ENCODE measurements at places on chromosomes 3 and 15.

- DNase-seq: no peak
Measured at GRCh38 chr15:21271566-21271965, 168.7 kb downstream of the POTEB3 start.

DNA sequence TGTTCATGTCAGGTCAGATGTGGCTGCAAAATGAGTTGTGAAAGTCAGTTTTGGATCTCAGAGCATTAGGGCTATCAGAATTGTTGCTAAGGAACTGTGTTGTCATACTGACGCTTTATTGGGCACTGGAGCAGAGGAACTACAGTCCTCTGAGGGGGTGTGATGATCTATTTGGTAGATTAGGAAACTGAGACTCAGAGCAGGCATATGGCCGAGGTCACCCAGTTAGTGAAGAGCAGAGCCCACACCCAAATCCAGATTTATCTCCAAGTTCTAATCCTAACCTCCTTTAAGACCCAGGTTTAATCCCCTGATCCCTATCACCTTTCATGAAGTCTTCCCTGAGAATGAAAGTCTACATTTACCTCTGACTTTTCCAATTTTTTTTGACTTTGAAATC lies 25.6 kb upstream of the GLCE start:
- no peak for DNase-seq

GRCh38 chr3:18425641-18426257 lies 610 bp upstream of the SATB1 start:
- DNase-seq: peak; percentile 69

GRCh38 chr15:29871401-29871800 lies 49.1 kb upstream of the TJP1 start:
- no peak for DNase-seq

- peak; percentile 66 for DNase-seq
Measured at GRCh38 chr15:59976480-59977271, 27.4 kb upstream of the FOXB1 start.

GRCh38 chr3:127822041-127822681 lies at the start of gene MGLL:
Gene MGLL, minus strand, starts transcription at chr3:127822515. Its CDS starts 197 bp downstream, at chr3:127822318.
- no peak for DNase-seq

- no peak for DNase-seq
Measured at GRCh38 chr3:50221051-50221410, 15.0 kb upstream of the GNAI2 start.

DNA sequence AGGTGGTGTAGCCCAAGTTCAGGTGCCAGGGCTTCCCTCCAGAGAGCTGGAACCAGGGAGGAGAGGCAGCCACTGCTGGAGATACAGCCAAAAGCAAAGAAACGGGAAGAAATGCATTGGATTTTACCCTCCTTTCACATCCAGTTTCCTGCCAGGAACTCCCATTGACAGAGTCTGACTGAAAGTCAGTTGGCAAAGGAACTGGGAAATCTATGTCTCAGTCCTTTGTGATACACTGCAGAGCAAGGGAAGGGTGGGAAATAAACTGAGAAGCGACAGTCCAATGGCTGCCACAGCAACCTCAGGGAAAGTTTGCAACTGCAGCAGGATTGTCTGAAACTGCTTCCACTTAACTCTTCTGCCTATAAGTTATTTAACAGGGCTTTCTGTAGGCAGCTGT lies 142.6 kb downstream of the SATB1 start:
- DNase-seq: no peak

GRCh38 chr3:68402235-68402918 lies 530.0 kb downstream of the TAFA4 start:
- DNase-seq: no peak

GRCh38 chr3:197501496-197501878 lies 54.3 kb downstream of the BDH1 start:
- DNase-seq: no peak

DNA sequence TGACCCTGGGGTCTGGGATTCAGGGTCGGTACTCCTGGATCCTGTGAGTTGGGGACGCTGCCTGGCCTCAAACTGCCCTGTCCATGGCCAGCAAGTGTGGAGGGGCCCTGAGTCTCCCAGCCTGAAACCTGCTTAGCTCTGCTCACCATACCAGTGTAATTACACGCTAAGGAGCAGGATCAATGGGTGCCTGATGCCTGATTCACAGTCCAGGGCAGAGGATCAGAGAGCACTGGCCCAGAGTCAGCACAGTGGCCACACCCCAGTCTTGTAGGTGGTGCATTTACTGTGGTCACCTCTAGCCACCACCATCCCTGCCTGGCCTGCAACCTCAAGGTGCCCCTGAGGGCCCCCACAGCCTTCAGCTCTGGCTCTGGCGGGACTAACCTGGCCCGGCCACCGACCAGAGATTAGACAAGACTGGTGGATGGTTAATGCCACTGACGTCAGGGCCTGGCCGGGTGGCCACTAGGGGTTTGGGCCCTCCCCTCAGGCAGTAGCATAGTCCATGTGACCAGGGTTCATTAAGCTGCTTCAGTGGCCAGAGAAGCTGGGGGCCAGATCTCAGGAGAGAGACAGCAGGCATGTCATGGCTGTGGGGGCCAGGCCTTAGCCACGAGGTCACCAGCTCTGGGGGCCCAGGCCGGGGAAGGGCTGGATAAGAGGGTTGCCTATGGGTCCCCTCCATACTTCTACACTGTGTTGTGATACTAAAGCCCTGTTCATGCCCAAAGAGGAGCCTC lies 3.3 kb upstream of the SLC38A3 start:
- no peak for DNase-seq

DNA sequence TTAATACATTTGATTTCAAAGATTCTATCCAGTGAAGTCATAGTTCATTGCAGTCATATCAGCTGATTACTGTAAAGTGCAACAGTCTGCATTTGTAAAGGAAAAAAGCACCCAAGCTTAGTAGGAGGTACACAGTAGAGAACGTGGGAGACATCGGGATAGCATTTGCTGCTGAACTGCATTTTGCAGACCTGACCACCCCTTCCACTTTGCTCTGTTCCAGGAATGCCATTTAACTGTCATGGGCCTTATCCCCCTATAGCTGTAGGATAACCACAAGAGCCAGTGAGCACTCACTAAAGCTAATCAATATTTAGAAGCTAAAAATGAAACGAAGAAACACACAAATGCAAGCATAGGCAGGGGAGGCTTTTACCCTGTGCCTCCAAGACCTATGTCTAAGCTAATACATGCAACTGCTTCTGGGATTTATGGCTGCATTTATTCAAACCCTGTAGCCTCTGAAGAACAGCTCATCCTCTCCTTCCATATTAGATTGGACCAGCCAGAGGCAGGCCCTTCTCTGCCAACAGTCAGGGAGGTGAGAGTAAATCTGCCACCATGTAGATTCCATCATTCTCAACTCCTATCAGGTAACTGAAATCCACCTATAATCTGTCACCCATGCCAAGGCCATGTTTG lies 23.0 kb downstream of the TNIK start:
- DNase-seq: no peak

DNA sequence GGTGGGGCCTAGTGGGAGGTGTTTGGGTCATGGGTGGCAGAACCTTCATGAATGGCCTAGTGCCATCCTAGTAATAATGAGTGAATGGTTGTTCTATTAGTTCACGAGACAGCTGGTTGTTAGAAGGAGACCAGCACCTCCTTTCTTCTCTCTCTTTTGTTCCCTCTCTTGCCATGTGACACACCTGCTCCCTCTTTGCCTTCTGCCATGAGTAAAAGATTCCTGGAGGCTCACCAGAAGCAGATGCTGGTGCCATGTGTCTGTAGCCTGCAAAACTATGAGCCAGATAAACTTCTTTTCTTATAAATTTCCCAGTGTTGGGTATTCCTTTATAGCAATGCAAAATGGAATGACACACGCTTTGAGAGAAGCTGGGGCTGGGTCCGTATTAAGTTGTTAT lies 89.0 kb upstream of the SLC4A7 start:
- DNase-seq: no peak

- no peak for DNase-seq
Measured at GRCh38 chr3:178083906-178084866, 452.1 kb upstream of the KCNMB2 start.

GRCh38 chr3:53798144-53798543 lies 48.1 kb downstream of the CHDH start:
- DNase-seq: no peak

DNA sequence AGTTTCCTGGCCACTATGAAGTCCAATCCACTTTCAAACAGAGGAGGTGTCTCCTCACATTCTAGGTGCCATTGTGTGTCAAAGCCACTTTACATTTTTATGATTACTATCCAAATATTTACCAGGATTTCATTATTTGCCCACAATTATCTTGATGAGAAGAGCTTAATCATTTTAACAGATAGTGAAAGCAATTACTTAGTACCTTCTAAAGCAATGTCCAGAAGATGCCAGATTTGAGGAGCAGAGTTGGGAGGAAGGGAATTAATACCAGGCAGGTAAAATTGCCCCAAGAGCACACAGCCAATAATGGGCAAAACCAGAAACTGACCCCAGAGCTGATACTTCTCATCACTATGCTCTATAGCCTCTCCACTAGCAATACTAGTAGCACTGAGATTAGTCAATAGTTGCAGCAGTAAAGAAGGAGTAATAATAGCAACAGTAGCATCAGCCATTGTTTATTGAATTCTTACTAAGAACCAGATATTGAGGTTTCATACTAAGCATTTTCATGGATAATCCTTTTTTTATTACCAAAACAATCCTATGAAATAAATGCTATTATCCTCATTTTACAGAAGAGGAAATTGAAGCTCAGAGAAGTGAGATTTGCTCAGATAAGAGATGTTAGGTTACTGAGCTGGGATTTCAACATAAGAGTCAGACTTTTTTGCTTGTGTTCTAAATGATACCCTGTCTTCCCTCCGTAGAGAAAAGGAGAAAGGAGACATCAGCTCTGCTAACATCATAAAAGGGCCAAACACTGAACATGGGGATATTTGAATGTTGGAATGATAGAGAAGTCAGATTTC lies 509.3 kb upstream of the CFAP20DC start:
- no peak for DNase-seq

DNA sequence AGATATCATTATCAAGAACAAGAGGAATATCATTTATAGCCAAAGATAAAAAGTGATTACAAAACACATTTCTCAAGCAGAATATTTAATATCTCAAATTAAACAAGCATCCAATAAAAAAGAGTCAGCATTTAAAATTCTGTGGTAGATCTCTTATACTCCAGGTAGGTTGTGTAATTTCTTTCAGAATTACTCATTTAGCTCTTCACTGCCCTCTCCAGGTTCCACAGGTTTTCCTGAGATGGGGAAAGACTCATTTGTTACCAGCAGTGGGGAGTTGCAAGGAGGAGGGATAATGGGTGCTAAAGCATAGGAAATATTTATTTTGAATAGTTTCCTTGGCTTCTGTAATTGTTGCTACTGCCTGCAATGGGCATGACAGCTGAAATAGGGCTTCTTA lies 83.1 kb upstream of the RASGRP1 start:
- no peak for DNase-seq

DNA sequence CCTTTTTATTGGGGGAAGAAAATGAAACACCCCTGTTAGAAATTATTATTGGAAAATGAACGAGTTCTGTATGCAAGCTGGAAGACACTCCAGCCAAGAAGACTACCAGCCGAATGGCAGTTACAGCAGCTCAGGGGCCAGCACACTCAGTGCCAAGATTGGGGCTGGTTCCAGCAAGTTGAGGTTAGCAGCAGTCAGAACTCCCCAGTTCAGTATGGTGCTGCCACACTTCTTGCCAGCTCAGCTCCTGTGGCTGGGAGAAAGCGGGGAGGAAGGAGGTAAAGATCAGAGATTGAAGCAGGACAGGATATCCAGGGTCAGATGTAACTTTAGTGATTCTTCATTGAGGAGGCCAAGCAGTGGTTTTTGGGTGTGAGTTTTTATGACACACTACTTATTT lies 280.2 kb upstream of the NR2E3 start:
- no peak for DNase-seq

GRCh38 chr3:14208977-14209394 lies 30.4 kb downstream of the LSM3 start:
- DNase-seq: no peak

- DNase-seq: no peak
Measured at GRCh38 chr15:52290800-52291199, 4.8 kb downstream of the MYO5C start.

- DNase-seq: no peak
Measured at GRCh38 chr3:179318876-179319275, 4.0 kb upstream of the ZNF639 start.

DNA sequence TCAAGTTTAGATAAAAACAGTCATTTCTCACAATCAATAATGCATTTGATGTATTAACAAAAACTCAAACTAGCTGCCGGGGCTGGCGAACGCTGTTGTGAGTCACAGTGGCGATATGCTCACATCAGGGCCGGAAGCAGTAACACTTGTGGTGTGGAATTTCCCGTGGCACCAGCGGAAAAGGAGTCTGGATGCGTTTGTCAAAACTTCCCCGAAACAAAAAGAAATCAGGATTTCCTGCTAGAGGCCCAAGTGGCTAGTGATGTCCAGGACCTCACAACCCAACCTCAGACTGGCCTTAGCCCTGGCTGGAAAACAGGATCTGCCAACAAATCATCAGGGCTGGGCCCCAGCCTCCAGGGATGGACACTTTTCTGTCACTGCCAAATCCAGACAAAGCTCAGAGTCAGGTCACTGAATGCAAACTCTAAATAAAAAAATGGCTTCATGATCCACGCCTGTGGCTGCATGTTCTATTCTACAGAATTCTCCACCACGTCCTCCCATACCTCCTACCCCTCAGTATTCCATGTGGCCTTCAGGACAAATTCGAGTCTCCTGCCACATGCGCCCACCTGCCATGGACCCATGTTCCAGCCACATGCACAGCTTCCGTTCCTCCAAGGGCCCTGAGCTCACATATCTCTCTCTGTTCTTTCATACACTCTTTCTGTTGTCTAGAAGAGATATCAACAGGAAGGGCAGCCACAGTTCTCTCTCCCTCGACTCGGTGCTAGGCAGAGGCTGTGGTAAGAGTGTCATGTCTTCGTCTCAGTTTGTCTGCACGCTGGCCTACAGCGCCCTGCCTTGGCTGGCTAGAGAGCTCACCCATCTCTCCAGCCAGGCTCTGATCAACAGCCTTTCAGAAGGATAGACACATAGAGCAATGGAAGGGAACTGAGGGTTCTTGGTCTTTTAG lies 35.4 kb downstream of the EHD4 start:
- peak; percentile 75 for DNase-seq

- no peak for DNase-seq
Measured at GRCh38 chr3:80142714-80143113, 374.9 kb upstream of the ROBO1 start.

DNA sequence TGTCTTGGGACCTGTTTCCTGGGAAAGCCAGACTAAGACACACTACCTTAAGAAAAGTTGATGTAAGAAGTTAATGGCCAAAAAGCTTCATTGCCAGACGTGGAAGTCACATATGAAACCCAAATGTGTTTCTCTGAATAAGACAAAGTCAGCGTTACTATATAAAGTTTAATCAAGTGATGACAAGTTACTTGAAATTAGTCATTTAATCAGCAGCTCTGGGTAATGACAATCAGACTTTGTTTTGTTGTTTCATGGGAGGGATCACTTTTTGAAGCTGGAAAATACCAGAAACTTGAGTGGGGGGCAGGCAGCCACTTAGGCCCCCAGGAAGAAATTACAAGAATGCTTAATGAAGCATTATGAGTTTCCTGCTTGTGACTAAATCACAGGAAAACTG lies 218.6 kb downstream of the PTPRG start:
- no peak for DNase-seq

DNA sequence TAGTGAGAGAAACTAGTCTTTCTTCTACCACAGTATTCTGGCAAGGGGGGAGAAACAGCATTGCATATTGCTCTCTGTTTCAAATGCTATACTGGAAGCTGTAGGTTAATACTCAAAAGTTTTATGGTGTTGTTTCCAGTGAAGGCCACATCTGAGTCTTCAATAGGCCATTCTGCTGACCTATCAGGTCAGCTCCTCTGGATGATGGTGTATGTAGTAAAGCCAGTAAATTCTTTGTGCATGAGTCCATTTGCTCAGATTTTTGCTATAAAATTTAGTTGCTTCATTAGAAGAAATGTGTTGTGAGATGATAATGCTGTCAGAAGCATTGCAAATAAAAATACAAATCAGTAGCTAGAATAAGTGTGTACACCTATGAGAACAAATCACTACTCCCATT lies 64.9 kb upstream of the RBMS3 start:
- DNase-seq: no peak

All from stimulated activated naive CD8-positive, alpha-beta T cell treated with anti-CD3 and anti-CD28 coated beads, Interleukin-15, amount 100 ng/mL, for 72 hours (primary cell).